ENCODE measurements at places on chromosomes 12 and 14.

GRCh38 chr12:12813120-12814101, at the start of gene DDX47:
Gene DDX47 (plus strand): TSS chr12:12813346. CDS start chr12:12813368, 22 bp downstream.
- peak; percentile 98 for DNase-seq

DNA sequence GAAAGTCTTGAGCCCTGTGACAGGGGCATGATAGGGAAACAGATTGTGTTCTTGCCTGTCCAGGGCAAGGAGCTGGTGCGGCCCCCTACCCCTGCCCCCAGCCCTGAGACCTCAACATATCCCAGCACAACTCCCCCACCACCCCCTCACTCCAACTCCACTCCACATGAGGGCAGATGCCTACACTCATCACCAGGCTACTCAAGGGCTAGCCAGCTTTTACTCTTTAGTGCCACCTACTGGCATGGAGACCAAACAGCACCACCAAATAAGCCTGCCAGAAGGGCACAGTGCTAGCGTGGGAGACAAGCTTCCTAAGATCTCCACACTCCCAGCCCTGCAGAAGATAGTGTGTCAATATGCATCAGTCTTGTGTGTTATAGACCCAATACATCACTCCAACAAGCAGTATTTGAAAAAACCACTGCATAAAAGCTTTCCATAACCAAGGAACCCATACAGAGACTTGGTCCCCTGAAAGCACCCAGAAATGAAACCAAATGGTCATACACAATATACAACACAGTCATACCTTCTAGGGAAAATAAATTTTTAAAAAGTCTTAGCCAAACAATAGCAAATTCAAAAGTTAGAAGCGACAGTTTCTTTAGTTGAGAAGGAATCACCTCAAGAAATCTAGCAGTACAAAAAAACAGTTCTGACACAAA, 154.4 kb downstream of the KCNK10 start:
- DNase-seq: peak; percentile 55

- no peak for DNase-seq
Measured at GRCh38 chr12:45259675-45260074, 43.8 kb downstream of the ANO6 start.

- DNase-seq: no peak
Measured at GRCh38 chr14:99586054-99586760, 17.8 kb downstream of the CCDC85C start.

DNA sequence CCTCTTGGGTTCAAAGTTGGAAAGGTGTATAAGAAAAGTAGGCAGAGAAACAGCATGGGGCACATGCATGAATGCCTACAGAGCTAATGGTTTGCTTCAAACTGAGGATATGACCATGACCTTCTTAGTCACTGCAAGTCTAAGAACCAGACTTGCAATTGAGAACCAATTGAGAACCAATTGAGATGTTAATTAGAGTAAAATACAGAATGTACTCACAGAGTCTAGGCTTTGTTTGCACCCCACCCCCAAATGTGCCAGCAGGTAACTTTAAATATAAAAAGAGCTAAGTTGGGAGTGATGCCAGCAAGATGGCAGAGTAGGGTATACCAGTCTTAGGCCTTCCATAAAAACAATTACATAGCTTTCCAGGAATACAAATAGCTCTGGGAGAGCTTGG, 227.3 kb upstream of the ALG10 start:
- no peak for DNase-seq

DNA sequence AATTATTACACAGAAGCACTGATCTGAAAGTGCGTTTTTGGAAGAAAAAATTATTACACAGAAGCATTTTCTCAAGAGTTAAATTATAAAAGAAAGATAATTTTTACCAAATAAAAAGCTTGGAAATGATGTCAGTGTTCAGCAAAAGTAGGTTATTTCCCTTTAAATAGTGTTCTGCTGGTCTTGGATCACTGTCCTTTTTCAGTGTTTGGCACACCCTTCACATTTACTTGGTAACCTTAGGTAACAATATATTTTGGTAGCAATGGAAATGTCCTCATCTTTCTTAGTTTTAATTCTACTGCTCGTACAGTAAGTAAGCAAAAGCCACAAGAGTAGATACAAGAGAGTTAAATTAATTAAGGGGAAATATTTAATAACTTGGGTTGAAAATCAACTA, 40.3 kb downstream of the FERMT2 start:
- DNase-seq: no peak

DNA sequence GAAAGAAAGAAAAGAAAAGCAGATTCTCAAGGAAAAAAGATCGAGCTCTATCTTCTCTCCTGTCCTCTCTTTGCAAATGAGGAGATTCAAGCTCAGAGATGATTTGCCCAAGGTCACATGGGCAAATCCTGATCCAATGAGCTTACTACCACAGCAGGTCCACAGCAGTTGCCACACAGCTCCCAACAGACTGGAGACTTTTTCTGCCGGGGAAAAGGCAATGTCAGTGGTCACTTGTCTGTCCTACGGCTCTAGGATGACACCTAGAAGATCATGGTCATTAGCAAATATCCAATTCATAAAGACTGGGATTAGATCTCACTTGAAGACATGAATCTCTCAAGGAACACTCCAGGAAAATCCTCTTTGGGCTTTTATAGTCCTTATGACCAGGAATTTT, 58.8 kb downstream of the TTC7B start:
- DNase-seq: no peak

GRCh38 chr14:75223664-75224154, 47.3 kb upstream of the TMED10 start:
- no peak for DNase-seq

DNA sequence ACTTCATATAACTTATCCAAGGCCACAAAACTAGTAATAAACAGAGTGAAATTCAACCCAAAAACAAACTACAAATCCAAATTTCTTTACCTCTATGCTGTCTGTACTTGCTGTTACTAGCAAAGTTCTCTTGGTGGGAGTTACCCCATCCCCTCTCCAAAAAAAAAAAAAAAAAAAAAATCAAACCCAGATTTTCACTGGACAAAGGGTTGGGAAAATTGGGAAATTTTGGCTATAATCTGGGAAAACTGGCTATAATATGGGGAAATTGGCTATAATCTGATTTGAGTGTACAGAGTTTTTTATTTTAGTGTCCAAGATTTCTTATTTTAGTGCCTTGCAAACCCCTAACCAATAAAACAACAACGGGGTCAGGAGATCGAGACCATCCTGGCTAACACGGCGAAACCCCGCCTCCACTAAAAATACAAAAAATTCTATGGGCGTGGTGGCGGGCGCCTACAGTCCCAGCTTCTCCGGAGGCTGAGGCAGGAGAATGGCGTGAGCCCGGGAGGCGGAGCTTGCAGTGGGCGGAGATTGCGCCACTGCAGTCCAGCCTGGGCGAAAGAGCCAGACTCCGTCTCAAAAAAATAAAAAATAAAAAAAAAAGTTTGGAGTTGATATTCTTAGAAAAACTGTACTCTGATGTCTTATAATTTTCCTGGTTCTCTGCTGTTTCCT, 148.4 kb downstream of the CHST11 start:
- no peak for DNase-seq

DNA sequence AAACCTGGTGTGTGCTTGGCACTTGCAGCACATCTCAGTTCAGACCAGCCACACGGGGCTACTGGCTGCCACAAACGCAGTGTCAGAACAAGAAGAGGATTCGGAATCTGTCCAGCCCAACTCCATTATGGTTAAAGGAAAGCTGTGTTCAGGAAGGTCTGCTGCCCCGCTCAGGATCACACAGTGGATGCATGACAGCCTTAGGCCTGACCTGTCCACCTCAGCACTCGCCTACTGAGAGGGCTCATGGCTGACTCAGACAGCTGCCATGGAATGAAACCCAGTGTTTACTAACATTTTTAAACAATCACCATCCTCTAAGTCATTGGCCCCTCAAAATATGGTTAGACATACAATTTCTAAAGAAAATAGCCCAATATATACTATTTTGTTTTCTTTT, 5.6 kb upstream of the NIN start:
- no peak for DNase-seq

- no peak for DNase-seq
Measured at GRCh38 chr12:93723568-93723930, 46.4 kb downstream of the CRADD start.

DNA sequence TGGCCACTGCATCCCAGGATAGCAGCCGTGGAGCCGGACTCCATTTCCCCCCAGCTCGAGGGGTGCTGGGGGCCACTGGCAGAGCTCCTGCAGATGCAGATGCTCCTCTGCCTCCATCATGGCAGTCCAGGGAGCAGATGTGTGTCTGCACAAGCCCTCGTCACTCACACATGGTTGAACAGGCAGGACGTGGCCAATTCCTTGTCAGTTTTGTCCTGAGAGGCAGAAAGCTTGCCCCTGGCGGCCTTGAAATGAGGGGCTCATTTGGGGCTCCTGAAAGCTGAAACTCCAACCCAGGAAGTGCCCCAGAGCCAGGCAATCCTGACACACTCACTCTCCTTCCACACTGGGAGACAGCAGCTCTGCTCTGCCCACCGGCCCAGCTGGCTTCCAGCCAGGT, 100.9 kb upstream of the C14orf180 start:
- no peak for DNase-seq

GRCh38 chr14:44341116-44341515, 166.0 kb downstream of the FSCB start:
- DNase-seq: no peak

DNA sequence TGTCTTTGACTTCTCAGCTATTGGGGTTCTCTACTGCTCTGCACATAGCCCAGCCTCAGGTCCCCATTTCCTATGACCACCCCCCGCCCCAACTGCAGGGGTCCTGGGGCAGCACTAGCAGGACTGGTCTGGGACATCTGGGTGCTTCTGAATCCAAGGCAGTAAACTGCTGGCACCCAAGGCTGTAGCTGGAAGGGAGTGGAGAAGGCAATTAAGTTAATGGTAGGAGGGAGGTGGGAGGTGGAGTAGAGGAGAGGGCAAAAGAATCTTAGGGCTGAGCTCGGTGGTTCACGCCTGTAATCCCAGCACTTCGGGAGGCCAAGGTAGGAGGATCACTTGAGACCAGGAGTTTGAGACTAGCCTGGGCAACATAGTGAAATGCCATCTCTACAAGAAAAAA, 11.5 kb downstream of the PLEK2 start:
- DNase-seq: no peak

DNA sequence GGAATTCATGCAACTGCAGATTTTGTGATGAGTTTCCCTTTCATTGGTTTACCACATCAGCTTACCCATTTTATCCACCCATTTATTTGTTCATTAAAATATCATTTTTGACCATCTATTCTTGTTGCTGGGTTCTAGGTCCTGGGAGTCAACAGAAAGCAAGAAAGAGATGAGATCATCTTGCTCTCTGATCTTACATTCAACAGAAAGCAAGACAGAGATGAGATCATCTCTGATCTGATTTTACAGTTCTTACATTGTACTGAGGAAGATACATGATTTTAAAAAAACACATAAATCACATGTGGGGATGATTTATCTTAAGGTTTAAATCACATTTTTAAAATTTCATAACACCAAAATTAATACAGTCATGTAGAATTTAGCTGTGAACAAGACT, 2.3 kb downstream of the TAS2R46 start:
- DNase-seq: no peak

DNA sequence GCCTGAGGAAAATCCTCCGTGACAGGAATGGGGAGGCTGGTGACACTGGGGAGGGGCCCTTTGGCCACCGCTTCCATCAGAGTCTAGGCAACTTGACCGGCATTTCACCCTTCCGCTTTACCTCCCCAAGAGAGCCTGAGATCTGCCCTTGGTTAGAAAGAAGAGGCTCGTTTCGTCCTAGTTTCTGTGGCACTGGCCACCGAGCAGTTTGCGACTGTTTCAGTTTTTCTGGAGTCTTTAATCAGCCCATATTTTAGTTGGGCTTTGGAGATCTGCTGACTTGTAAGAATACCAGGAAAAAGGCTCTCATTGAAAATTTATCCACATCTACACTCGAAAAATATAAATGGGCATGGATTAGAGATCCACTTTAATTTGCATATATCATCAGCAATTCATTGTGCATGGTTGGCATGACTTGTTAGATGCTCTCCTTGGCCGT, 414 bp upstream of the ANKS1B start:
- DNase-seq: no peak

DNA sequence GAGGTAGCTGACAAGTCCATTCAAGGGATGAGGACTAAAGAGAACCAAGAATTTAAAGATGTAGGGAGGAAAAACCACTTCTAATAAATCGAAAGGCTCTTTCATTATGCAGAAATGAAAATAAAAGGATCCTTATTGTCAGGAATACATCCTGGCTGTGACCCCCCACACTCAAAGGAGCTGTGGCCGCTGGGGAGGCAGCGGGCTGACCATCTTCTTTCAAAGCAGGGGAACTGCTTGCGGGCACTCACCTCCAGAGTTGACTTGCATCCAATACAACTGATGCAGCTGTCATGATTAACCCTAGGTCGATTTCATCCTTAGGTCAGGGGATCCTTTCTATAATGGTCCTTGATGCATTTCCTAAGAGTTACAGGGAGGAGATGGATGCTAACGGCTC, 35.3 kb downstream of the TRAFD1 start:
- no peak for DNase-seq

DNA sequence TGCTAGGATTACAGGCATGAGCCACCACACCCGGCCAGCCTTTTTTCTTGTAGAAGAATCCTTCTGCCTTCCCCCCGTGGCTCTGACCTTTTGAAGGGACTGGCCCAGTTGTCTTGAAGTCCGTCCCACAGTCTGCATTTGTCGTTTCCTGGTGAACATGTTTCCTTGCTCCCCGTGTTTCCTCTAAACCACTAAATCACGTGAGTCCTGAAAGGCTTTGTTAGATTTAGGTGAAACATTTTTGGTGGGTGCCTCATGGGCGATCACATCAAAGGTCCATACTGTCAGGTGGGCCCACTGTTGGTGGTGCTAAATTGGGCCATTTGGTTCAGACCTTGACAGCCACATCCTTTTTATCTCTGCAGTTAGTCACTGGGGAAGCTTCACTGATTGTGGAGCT, 26.3 kb downstream of the MLXIP start:
- DNase-seq: no peak

DNA sequence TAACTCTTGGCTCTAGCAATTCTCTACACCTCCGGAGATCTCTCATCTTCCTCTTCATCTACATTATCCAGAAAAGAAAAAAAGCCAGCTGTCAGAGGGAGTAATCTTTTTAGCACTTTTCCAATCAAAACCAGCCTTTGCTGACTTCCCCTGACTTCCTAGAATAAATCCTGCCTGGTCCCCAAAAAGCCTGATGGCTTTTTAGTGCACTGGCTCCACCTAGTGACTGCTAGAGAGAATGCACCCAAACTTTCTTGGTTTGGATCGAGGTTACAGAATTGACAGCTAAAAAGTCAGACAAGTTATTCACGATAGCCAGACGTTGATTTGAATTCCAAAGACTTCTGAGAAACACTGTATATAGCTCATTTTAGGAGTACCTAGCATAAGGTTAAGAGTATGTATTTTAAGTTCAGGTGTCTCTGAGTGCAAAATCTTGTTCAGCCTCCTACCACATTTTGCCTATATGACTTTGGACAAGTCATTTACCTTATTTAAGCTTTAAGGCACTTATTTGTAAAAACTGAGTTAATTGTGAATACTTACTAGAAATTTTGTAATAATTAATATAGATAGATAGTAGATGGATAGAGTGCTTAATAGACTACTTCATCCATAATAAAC, 185.7 kb upstream of the GRIN2B start:
- DNase-seq: no peak

All from activated T-cell treated with anti-CD3 and anti-CD28 coated beads, Interleukin-2, amount 50 U/mL, for 1 hour (primary cell).